ENCODE measurements at places on chromosomes 1 and 21.
A peak's percentile ranks its signal among the peaks of the same experiment; 100 is the strongest.

DNA sequence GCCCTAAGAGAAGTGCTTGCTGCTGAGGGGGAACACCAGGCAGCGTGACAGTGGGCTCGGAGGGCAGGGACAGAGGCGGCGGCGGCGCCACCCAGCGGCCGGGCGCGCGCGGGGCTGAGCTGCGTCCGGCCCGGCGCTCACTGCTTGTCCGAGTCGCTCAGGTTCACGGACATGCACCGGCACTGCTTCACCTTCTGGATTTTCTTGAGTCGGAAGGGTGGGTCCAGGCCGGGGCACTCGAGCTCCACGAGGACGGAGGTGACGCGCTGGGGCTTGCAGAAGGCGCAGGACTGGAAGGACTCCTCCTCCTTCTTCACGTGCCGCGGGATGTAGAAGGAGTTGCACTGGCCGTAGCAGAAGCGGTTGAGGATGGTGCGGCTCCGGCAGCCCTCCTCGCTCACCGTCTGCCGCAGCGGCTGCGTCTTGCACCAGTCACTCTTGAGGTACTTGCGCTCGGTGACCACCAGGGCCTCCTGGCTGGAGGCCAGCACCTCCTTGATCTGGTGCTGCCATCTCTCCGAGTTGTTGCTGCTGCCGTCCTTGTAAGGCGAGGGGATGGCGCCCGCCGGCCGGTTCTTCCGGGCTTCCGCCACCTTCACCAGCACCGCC lies 119.0 kb downstream of the GREM2 start:
- no peak for DNase-seq

DNA sequence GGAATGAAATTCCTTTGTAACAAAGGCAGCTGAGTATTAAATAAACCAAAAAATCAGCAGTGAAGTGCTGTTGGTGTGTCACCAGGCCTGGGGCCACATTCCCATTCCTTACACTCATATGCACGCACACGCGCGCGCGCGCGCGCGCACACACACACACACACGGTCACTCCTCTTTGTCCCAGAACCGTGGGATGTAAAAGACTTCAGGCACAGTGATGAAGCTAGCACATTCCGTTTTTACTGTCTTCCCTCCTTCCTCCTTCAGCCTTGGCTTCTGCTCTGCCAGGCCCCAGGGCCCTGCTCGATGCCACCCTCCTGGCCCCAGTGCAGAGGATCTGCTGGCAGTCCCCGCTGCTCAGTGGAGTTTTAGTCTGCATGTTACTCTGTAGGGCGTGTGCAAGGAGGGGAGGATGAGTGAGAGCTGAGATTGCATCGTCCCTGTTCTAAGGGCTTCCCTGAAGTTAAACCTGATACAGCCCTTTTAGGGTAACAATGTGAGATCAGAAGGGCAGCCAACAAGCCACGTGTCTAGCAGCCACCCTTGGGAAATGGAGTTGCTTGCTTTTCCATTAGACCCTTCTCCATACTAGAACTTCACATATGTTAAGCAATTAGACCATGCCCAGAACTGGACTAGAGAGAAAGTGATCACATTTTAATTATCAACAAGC lies 71.7 kb upstream of the WDR26 start:
- DNase-seq: no peak

GRCh38 chr1:224127925-224128819 lies 14.3 kb downstream of the FBXO28 start:
- DNase-seq: no peak

- no peak for DNase-seq
Measured at GRCh38 chr1:77234096-77234495, 14.9 kb upstream of the PIGK start.

DNA sequence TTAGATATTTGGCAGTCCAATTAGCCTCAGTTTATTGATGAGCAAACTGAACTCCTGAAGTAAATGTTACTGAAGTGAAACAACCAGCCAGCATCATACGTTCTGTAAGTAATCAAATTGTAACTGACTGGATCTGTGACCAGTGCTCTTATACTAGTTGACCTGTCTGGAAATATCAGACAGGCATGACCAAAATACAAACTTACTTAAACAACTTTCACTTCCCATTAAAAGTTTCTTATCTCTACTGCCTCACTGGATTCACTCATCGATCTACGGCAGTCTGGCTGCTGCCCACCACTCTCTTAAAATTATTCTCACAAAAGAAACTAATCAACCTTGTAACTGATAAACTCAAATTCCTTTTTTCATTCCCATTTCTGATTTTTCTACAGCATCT lies 56.4 kb downstream of the WDR3 start:
- DNase-seq: no peak

- DNase-seq: no peak
Measured at GRCh38 chr1:154329152-154329521, 3.8 kb downstream of the ATP8B2 start.

GRCh38 chr1:28326984-28327383 lies 1.9 kb upstream of the MED18 start:
- no peak for DNase-seq

GRCh38 chr1:170586321-170587252 lies 54.6 kb downstream of the GORAB start:
- no peak for DNase-seq

- DNase-seq: no peak
Measured at GRCh38 chr1:233412812-233413211, 85.3 kb downstream of the MAP3K21 start.

GRCh38 chr1:188988589-188988988 lies 1489.1 kb downstream of the BRINP3 start:
- no peak for DNase-seq

- DNase-seq: no peak
Measured at GRCh38 chr1:6905331-6905730, 120.1 kb downstream of the CAMTA1 start.

DNA sequence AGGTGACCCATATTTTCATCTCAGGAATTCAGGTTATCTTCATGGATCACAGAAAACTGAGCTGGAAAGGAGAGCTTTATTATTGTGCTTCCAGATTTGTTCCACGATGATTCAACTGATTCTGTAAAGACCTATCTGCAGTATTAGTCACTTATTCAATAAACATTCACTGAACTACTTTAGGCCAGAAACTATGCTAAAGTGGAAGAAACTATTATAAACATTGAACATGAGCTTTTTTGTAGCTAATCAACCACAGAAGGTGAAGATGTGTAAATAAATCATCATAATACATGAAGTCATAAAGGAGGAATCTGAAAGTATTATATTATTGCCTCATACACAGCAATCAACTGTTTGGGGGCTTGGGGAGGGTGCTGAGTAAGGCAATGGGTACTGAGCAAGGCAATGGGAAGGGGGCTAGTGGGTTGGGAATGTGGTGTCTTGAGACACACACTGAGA lies 30.6 kb upstream of the EXO1 start:
- no peak for DNase-seq

DNA sequence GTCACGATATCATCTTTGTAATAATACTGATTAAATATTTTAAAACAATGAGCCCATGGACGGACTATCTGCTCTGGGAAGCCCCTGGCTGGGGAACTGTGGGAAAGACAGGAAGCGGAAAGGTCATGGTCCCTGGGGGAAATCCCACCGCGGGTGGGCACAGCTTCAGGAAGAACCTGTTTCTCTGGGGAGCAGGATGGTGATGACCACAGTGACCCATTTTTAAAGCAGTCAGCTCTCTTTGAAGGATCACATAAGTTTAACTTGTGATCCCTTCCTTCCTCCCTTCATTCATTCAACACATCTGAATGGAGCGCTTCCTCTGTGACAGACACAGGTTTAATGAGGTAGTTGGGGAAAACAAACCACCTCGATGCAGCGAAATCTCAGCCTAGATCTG lies 73.0 kb downstream of the DHRS3 start:
- DNase-seq: no peak

GRCh38 chr1:21544095-21544494 lies 34.9 kb downstream of the ALPL start:
- no peak for DNase-seq

DNA sequence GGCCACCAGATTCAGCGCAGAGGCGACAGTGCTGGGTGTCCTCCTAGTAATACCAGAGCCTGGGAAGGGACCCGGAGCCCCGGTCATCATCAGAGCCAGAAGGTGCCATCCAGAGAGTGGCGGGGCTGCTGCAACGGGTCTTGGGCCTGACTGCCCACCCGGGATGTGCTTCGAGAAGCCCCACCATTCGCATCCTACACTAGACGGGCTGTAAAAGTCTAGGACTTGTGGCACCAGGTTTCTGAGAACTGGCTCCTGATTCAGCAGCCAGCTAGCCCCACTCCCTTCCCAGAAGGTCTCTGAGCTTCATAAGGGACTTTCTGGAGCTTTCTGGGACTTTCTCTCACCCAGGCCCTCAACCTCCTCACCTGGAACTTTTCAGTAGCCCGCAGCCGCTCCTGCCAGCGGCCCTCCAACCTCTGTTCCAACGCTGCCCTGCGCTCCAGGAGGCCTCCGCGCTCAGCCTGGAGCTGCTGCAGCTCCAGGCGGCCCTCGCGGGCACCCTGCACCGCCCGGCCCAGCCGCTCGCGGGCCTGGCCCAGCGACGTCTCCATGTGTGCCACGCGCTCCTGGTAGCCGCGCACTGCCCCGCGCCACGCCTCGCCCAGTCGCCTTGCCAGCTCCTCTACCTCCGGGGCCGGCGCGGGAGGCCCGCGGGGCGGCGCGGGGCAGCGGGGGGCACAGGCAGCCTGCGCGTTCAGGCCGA lies 940 bp downstream of the NES start:
- no peak for DNase-seq

- DNase-seq: no peak
Measured at GRCh38 chr1:43042773-43043457, 84.2 kb upstream of the SLC2A1 start.

- peak; percentile 10 for DNase-seq
Measured at GRCh38 chr1:108828074-108828961, 28.6 kb downstream of the AKNAD1 start.

DNA sequence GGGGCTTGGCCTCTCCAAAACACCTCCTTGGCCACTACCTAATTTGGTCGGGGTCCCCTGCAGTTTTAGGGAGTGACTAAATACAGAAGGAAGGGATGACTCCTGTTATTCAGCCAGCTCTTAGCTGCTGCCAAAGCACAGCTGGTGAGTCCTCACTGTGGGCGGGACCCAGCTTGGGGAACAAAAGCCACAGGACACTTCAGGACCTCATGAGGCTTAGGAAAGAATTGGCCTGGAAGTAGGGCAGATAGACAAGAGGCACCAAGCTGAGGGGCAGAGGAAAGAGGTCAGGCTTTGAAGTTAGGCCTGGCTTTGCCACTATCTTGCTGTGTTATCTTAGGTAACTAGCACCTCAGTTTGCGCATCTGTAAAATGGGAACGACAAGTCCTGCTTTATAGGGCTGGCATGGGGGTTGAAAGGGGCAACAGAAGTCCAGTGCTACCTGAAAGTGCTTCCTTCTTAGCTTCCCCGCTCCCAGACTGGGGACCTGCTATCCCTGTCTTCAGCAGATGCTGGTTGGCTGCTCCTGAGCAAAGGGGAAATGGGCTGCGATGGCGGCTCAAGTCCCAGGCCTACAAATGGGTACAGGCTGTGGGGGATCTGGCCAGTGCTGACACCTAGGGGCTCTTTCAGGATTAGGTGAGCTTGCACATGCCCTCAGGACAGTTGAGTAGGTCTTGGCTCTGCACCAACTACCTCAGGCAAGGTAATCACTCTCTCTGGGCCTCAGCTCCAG lies 15.7 kb downstream of the IFI6 start:
- DNase-seq: no peak

- no peak for DNase-seq
Measured at GRCh38 chr1:58741678-58742553, 41.9 kb downstream of the JUN start.

- no peak for DNase-seq
Measured at GRCh38 chr1:240337781-240338180, 246.1 kb downstream of the FMN2 start.

DNA sequence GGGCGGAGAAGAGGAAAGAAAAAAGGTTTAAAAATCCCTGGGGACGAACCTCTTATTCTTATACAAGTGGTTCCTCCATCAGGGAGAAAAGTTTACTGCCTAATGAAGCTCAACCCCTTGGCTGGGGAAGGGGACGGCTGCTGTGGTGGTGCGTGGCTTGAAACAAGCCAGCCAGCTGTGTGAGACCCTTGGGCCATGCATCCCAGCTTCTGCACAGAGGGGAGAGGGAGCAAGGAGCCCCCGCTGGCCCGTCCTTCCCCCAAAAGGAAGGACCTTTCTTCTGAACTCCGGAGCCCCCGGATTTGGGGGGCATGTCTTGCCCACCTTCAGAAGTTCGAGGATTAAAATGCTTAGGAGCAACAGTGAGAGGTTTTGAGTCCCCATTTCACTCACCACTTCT lies 67.3 kb downstream of the STUM start:
- DNase-seq: no peak

GRCh38 chr1:47849005-47849521 lies 148.1 kb downstream of the TRABD2B start:
- DNase-seq: no peak

DNA sequence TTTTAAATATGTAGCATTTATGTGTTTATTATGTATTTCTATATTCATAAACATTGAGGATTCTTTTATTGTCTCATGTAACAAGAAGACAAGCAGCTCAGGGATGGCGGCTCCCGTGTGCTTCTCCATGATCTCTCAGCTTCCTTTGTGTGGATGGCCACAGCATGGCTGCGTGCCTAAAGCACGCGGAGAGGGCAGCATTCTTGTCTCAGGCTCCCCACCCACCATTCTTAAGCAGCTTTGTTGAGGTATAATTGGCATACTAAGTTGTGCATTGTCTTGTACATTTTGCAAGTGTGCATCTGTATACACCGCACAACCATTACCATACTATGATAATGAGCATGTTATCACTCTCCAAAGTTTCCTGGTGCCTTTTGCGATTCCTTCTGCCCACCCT lies 81.6 kb downstream of the CAMTA1 start:
- DNase-seq: no peak

- DNase-seq: no peak
Measured at GRCh38 chr1:2475571-2475970, 518 bp upstream of the PLCH2 start.

DNA sequence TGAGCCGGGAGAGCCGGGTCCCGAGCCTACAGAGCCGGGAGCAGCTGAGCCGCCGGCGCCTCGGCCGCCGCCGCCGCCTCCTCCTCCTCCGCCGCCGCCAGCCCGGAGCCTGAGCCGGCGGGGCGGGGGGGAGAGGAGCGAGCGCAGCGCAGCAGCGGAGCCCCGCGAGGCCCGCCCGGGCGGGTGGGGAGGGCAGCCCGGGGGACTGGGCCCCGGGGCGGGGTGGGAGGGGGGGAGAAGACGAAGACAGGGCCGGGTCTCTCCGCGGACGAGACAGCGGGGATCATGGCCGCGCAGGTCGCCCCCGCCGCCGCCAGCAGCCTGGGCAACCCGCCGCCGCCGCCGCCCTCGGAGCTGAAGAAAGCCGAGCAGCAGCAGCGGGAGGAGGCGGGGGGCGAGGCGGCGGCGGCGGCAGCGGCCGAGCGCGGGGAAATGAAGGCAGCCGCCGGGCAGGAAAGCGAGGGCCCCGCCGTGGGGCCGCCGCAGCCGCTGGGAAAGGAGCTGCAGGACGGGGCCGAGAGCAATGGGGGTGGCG lies 371 bp downstream of the ARID1A start:
- DNase-seq: peak; percentile 16

Data from activated CD4-positive, CD25-positive, alpha-beta regulatory T cell (primary cell).